ENCODE measurements at places on chromosomes 13 and 19.

- peak; percentile 67 for DNase-seq
These were observed 966 bp downstream of the JUNB start for GRCh38 chr19:12792051-12792852.

GRCh38 chr13:108212886-108213285, 2.5 kb downstream of the LIG4 start:
- no peak for DNase-seq

DNA sequence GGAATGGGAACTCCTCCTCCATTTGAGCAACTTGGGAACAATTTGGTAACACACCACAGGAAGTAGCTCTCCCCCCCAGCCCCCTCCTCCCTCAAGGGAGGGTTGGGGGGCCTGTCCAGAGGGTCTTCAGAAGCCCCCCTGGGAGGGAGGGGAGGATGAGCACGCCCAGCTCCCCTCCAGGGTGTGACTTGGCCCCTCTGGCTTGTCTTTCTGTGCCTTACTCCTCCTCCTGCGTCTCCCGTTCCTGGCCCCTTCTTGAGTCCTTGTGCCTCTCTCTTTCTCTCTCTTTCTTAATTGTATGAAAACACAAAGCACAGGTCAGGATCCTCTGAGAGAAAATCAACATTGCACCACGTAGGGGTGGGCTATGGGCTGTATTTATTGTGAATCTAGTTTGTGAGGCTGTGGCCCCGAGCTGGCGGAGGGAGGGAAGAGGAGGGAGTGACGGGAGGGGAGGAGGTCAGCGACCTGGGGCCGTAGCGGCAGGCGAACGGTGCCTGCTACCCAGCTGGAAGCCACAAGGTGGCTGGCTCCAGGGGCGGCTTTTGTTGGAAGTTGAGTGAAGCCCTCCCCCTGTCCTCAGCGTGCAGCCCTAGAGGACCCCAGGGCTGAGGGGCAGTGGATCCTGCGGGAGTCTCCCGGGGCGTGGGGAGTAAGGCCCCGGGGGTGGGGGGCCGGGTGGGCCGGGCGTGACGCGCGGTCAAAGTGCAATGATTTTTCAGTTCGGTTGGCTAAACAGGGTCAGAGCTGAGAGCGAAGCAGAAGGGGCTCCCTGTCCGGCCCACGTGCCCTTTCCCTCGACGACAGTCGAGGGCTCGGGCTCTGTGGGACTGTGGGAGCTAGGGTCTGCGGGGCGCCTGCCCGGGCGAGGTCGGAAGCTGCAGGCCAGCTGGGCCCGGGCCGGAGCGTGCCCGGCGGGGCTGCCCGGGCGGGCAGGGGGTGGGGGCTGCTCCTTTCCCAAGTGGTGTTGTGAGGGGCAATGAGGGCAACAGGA, 6.4 kb downstream of the LYL1 start:
- no peak for DNase-seq

GRCh38 chr19:44752123-44752815, 3.8 kb downstream of the BCL3 start:
- no peak for DNase-seq

DNA sequence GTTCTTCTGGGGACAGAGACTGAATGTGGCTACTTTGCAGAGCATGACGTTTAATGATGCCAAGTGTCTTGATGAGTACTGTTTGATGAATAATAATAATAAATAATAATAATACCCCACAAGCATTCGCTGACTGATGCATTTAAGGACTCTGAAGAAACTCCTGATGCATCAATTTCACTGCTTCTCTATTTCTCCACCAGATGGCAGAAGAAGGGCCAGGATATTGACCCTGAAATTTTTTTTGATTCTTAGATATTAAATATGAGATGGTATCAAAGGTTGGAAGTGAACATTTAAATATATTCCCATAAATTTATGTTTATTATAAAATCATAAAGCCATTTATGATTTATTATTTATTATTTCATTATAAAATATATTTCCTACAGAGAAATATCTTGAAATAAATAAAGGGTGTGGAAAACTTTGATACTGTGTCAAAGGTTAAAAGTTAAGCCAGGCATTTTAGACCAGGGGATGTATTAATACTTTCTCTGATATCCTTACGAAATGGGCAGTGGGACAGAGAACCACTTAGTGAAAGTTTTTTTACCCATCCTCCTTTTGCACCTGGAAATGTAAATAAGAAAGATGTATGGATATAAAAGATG, 170.9 kb downstream of the LACC1 start:
- no peak for DNase-seq

DNA sequence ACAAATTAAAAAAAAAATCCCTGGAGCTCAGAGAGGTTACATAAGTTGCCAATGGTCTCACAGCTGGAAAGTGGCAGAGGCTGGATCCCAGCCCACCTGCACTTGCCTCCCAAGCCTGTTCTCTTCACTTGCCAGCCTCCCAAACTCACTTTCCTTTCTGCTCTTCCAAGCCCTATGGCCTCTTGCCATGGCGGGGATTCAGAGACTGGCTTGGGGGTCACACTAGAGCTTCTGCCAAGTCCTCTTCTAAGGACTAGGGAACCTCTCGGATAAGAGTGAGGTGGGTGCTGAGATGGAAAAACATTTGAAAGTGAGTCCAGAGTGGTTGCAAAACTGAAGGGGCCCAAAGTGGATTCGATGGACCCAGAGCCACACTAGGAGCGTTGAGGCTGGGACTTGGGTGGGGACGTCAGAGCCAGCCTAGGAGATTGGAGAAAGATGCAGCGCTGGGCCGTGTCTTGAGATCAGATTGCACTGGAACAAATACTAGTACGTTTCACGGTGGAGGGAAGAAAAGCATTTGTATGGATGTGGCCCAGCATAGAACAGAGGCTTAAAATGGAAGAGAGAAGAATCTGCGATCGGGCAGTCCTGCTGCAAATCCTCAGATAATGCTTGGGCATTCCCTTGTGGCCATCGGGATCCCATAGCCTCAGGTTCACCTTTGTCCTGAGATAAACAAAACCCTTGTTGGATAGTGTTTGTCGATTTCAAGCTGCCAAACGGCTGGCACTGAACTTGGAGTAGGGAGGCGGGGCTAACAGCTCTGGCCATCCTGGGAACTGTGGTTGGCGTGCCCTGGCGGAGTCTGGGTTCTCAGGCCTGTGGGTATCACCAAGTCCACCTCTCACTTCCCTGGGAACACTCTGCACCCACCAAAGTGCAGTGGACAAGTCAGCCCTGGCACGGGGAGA, 84.8 kb downstream of the ING1 start:
- DNase-seq, result no peak

DNA sequence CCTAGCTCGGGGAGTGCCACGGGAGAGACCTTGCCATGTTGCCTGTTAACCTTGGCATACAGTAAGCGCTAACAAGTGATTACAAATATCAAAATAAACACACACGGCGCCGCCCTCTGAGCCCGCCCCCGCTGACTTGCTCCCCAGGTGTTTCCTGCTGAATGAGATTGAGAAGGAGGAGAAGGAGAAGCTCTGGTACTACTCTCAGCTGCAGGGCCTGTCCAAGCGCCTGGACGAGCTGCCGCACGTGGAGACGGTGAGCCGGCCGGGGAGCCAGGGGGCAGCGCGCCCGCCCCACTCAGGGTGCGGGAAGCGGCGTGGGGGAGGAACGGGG, 5.0 kb downstream of the APC2 start:
- DNase-seq, result no peak

DNA sequence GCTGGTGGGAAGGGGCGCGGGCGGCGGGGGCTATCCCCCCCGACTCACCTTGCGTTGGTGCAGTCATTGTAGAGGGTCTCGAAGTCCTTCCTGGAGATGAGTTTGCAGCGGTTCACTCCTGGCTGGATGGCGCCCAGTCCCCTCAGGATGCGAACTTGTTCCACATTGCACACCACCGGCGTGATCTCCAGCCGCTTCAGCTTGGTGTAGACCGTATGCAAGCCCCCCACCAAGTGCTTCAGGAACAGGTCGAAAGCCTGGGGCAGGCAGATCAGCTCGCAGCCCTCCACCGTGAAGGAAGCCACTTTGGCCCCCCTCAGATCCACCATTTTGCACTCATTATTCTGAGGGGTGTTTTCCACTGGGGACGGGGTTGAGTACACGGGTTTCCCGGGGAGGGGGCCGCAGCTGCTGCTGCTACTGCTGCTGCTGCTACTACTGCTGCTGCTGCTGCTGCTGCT, 1.1 kb downstream of the DACH1 start:
- DNase-seq, result no peak

DNA sequence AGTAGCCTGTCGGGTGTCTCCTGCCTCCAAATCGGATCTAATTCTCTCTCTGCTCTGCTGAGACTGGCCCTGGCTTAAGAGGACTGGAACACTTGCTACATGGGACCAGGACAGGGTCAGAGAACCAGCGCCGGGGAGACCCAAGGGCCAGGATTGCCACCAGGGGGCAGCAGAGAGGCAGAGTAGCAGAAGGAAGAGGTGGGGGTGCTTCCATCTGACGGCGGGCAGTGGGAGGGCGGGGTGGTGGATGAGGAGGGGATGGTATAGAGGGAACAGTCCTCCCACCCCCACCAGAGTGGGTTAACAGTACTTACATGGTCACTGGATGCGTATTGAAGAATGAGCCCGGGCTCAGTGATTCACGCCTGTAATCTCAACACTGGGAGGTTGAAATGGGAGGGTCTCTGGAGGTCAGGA, 11.9 kb downstream of the SELENOW start:
- peak; percentile 82 for DNase-seq

DNA sequence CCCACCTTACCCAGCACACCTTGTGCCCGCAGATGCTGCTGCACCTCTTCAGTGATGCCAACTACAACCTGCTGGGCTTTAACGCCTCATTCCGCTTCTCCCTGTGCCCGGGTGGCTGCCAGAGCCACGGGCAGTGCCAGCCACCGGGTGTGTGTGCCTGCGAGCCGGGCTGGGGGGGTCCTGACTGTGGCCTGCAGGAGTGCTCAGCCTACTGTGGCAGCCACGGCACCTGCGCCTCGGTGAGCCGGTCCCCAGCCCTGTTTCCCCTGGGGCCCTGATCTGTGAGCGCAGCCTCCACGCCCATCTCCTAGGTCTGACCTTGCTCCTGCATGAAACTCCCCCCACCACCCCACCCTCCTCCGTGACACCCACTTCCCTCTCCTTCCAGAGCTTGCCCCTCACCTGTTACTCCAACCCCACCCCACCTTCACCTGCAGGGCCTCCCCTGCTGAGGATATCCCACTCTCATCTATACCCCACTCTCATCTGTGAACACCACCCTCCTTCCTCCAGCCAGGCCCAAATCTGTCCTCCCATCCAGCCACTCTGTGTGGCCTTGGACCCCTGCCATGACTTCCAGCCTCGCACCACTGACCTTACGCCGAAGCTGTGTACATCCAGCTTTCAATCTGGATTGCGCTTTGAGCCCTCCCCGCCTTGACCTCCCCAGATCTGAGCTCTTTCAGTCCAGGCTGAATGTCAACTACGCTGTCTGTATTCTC, 8.7 kb downstream of the MEGF8 start:
- no peak for DNase-seq

DNA sequence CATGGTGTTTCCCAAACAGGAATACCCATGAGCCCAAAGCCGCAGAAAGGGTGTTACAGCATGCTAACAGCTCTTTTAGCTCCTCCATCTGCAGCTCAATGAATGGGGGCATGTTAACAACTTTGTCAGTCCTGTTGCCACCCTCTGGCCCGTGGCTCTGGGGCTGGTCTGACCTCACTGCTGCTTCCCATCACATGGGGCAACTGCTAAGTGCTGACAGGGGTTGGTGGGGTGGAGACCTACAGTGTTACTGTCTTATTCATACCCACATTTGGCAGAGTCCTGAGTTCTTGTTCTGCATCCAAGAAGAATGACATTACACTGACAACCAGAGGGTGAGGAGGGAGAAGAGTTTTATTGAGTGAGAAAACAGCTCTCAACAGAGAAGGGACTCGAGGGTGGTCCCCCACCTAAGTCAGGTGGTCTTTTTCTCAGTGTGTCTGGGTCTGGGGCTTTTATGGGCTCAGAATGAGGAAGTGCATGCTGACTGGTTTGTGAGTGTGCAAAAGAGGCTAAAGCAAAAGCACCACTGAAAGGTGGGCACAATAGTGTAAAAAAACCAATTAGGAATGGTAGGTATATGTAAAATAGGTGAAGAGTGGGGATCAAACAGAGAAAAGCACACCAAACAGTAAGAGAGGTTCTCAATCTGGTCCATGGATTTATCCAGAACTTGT, 1952.0 kb upstream of the PCDH20 start:
- DNase-seq, result no peak

DNA sequence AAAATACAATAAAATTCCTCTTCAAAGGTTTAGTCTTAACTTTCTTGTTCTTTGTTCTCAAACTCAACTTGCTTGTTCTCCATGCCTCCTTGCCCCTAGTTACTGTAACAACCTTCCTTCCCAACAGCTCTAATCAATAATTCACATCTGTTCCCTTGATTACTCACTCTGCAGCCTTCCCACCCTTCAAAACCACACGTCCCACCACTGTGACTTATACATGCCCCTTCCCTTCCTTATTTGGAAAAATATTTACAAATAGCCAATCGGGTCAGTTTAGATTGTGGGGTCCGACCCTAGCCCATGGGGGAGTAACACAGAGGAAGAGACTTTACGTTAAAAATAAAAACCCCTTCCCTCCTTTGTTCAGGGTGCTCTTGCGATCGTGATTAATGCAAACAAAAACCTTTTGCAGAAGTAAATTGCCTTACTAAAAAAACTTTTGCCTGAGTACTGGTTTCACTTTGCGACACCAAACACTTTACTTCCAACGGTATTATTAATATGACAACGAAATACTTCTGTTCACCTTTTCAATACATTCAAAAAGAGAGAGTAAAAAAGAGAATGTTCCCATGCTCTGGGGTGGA, 512 bp upstream of the ZNF93 start:
- no peak for DNase-seq

DNA sequence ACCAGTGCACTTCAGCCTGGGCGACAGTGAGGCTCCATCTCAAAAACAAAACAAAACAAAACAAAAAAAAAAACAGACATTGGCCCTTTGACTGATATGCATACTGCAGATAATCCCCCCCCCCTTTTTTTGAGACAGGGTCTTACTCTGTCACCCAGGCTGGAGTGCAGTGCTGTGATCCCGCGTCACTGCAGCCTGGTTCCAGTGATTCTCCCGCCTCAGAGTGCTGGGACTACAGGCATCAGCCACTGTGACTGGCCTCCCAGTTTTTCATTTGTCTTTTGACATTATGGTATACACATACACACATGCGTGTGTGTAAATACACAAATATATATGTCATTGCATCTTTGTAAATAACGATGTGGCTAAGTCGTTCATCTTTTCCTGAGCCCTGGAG, 61.8 kb downstream of the ATP11A start:
- no peak for DNase-seq
